Peyer's patch (tissue), 4 donors: ENCODE measurements at places on chromosomes 13 and 19. TPM values are rescaled to one million over a fixed set of nuclear protein-coding genes. Genes with fewer than 3 reads are reported as not detected.

GRCh38 chr13:75486146-75487062 lies 4.4 kb upstream of the TBC1D4 start:
- DNase-seq: no peak

GRCh38 chr13:108210551-108210950 lies 4.8 kb downstream of the LIG4 start:
- no peak for DNase-seq

DNA sequence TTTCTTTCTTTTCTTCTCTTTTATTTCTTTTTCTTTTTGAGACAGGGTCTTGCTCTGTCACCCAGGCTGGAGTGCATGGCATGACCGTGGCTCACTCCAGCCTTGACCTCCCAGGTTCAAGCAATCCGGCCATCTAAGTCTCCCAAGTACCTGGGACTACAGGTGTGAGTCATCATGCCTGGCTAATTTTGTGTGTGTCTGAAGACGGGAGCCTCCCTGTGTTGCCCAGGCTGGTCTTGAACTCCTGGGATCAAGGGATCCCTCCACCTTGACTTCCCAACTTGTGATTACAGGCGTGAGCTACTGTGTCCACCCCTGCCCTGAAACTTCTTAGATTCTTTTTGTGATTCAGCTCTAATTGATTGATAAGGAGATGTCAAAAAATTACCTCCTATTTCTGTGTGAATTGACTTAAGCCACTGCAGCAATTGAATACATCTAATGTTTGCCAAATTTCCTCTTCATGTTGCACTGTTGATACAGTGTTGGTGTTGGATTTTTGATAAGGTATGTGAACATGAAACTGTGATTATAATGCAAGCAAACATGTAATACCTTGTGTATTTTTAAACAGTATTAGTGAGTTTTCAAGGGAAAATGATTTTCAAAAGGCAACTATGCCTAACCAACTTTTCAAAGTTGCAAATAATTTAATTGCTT lies 22.6 kb downstream of the KLF5 start:
- no peak for DNase-seq

DNA sequence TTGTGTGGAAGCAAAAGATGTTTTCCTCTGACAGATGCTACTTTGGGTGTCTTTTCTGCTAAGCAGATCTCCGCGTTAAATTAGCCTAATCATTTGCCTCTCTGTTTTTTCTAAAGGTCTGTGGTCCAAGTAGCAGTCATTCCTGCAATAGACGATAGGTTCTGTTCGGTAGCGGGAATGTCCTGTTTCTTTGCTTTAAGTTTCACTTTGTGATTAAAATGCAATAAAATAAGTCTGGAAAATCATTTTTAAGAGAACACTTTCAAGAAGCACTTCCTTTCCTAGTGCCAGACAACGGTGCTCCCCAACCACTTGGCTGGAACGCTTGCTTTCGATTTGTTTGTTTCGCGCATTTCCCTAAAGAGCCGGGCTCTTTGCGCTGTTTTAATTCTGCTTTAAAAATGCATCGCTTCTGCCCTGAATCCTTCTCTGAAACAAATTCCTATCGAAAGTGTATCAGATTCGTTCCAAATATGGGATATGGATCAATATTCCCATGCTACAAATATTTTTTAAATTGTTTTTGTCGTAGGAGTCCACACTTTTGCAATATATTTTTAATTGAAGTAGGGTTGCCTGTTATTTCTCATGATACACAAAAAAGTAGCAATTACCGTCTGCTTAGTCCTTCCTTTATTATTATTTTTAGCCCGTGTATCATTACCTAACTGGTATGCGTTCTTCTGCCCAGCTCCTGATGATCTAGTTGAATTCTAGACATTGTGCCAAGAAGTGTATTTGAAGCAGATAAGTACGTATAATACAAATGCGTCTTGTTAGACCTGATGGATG lies 14.2 kb downstream of the ZIC2 start:
- no peak for DNase-seq

DNA sequence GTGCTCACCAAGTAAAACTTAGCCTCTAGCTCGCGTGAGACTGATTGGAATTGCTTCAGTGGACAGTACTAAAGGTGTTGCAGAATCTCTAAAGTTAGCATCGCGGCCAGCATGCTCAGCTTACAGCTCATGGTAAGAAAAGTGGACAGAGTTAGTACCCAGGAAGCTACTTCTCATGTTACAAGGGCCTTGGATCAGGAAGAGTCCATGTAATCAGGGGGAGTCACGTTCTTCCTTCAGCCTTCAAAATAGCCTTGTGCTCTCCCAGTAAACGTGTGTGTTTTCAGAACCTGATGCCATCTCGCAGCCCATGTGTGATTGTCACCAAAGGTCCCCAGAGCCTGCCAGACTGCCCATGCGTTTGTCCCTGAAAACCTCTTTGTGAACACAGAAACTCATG lies 195.8 kb upstream of the RNF113B start:
- DNase-seq: no peak

- no peak for DNase-seq
Measured at GRCh38 chr19:48554385-48555091, 2.6 kb downstream of the SULT2B1 start.

DNA sequence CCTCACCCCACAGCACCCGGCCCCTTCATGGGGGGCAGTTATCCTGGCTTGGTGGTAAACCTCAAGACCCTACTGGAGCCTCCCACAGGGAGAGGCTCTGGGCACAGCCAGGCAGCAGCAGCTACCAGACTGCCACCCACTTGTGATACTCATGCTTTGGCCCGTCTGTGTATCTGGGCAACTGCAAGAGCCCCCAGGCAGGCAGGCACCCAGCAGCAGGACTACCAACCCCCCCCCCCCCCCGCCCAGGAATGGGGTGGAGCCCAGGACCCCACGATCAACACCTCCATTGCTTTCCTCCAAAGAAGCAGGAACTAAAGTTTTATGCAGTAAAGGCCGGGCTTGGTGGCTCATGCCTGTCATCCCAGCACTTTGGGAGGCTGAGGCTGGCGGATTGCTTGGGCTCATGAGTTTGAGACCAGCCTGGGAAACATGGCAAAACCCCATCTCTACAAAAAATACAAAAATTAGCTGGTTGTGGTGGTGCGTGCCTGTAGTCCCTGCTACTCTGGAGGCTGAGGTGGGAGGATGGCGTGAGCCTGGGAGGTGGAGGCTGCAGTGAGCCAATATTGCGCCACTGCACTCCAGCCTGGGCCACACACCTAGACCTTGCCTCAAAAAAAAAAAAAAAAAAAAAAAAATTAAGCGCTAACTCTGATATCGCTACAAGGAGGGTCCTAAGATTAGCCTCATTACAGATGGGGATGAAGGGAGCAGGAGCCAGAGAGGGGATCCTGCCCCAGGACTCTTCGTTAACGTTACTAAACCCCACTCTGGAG lies 1.1 kb upstream of the LYL1 start:
- DNase-seq: no peak

- DNase-seq: no peak
Measured at GRCh38 chr13:37274569-37275497, 169.4 kb upstream of the CSNK1A1L start.

- no peak for DNase-seq
Measured at GRCh38 chr19:49616945-49617344, 23.0 kb downstream of the RRAS start.

DNA sequence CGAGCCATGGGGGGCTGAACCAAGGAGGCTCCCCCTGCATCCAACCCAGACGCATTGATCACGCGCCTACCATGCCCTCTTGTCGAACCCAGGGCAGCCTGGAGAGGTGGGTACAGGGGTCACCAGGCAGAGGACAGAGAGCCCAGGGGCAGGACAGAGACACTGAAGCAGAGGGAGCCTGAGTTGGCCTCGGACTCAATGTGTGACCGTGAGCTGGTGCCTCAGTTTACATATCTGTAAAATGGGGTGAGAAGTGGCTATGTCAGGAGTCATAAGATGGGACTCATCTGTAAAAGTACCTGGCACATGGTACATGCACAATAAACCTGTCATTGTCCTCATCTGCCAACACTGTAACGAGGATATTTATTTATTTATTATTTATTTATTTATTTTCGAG lies 24.1 kb upstream of the NFIC start:
- DNase-seq: no peak

DNA sequence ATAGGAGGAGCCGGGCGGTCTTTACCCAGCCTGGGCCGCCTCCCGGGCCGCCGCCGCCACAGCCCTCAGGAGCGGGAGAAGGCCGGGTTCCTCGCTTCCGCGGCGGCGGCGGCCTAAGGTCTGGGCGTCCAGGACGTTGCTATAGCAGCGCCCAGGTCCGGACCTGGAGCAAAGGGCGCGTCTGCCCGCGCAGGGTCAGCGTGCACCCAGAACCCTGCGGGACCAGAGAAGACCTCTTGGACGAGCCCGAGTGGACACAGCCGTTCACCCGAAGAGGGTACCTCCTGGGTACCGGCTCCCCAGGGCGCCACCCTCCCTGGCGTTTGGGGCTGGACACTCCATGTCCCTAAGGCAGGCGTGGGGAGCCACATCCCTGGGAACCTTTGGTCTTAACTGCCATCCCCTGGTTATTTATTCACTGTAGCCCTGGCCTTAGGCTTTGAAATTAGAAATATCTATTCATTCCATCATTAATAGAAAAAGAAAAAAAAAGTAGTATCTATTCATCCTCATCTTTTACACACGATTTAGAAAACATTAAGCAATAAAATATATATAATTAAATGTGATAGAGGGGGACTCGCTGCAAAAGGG lies 2.4 kb downstream of the DZIP1 start:
- peak; percentile 62 for DNase-seq

DNA sequence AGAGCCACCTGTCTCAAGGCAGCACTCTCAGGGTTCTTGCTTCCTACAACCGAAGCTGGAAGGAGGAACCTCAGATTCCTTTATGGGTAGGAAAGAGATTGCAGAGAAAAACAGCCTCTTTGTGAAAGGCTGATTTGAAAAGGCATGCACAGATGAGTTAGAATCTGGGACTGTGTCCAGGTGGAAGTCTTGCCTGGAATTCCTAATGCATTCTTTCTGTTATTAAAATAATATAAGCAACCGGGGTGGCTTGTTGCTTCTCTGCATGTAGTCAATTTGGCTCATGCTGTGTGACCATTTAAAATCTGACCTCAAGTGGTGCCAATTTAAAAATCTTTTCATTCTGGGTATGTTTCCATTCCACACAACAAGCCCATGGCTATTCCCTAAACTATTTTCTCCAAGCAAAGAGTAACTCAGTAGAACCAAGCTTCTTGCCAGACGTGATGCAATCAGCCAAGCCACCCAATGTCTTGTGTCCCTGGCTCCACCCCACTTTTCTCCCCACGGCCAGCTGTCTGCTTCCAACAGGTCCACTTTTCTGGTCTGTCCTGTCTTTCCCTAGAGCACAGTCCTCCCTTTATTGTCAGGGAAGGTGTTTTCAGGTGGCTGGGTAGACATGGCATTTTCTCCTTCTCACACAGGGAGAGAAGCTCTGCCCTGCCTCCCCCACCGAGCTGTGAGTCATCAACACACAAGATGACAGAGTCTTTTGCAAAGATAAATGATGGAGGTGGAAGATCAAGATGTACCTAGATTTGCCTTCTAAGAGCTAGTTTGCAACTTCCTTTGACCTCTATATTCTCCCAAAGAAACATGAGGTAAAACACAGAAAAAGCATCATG lies 394.3 kb downstream of the FOXO1 start:
- no peak for DNase-seq

DNA sequence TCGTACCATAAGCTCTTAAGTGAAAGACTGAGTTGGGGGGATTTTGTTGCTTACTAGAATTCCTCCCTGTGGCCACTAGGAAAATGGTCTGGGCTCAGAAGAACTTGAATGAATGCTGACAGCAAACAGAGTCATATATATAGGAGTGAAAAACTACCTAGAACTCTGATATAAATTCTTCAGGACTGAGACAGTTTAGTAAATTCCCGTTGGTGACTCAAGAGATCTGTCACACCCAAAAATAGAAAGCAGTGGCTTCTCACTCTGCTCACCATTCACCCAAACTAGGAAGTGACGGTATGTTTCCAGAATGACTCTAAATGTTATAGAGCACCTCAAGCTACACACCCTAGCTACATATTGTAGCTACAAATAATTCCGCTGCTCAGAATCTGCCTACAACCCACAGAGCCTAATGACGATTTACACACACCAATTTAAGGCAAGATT lies 116.2 kb downstream of the TBC1D4 start:
- no peak for DNase-seq

GRCh38 chr19:16698914-16699313 lies 20.7 kb upstream of the NWD1 start:
- DNase-seq: no peak

DNA sequence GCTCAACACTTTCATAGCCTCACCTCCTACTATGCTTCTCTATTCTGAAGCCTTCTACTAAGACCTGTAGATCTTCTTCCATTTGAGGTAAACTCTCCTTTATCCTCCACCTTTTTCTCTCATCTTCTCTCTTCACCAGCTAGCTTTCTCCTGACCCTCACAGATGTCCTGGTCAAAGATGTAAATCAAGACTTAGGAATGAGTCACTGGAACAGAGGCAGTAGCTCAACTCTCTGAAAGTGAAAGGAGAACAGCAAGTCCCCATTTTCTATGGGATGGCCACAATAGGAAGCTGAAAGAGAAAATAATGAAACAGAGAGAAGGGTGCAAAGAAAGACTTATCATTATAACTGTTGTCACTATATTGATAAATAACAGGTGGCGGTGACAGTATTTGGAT lies 86.1 kb upstream of the DOCK9 start:
- no peak for DNase-seq

DNA sequence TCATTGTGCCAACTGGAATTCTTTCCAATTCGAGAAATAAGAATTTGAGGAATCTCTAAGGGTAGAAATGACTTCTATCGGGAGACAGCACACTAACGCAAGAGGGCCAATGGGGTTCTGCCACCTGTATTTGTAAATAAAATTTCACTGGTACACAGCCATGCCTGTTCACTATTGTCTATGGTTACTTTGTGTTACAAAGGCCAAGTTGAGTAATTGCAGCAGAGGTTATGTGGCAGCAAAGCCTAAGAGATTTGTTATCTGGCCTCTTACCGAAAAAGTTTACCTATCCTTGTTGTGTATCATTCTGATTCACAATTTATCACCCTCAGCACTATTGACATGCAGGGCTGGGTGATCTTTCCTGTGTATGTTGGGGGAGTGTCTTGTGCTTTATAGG lies 278.0 kb downstream of the KLF5 start:
- DNase-seq: no peak

GRCh38 chr13:21240586-21240985 lies 64.1 kb downstream of the MRPL57 start:
- no peak for DNase-seq

- DNase-seq: no peak
Measured at GRCh38 chr13:71030784-71031183, 836.2 kb downstream of the DACH1 start.

GFY gene
- not detected for total RNA-seq

ALDH16A1 gene
- 53.6 TPM for total RNA-seq

SIGLEC5 gene
- total RNA-seq: not detected

ZNF136 gene
- total RNA-seq: 10.9 TPM

TSHZ3 gene
- 0.70 TPM for total RNA-seq

LILRA2 gene
- not detected for total RNA-seq

IGFL1 gene
- not detected for total RNA-seq
